ENCODE measurements at places on chromosomes 12 and 14. TPM values are rescaled to one million over a fixed set of nuclear protein-coding genes. Genes with fewer than 3 reads are reported as not detected.

KRT81 gene
- total RNA-seq: not detected

CD69 gene
- total RNA-seq: not detected

TMEM63C gene
- total RNA-seq: 7.0 TPM

CHST11 gene
- total RNA-seq: 15.5 TPM

NGB gene
- total RNA-seq: 0.55 TPM

Measured in H1 (cell line).